ENCODE measurements at places on chromosomes 7 and 10.
A peak's percentile ranks its signal among the peaks of the same experiment; 100 is the strongest.

DNA sequence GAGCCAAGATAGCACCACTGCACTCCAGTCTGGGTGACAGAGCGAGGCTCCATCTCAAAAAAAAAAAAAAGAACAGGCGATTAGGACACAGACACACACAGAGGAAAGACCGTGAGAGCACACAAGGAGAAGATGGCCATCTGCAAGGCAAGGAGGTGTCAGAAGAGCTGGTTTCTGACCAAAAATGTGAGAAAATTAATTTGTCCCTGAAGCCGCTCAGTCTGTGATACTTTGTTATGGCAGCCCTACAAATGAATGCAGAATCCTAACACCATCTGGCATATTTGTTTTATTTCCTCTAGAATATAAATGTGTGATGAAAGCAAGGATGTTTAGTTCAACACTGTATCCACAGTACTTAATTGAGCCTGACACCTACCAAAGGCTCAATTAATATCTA lies 69.7 kb downstream of the ZFAND4 start:
- DNase-seq, result no peak

- DNase-seq, result peak; percentile 62
These were observed 35.0 kb downstream of the EVX1 start for GRCh38 chr7:27277628-27278027.

DNA sequence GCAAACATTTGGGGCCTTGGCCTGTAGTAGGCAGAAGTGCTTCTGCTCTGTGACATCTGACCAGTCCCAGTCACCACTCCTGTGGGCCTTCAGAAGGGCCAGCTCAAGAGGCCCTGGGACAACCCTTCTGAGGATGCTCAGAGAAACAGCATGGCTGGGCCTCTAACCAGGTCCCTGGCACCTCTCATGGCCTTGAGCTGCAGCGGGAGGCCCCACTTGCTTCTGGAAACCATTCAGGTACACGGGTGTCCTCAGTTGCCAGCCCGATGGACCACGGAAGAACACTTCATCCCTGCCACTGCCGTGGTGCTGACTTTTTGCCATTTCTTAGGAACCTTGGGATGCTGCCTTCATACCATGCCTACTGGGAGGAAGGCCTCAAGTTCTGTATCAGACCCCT lies 57.6 kb downstream of the HSPA12A start:
- no peak for DNase-seq

- DNase-seq, result peak; percentile 39
These were observed 132.4 kb downstream of the TSPAN12 start for GRCh38 chr7:120725376-120726039.

DNA sequence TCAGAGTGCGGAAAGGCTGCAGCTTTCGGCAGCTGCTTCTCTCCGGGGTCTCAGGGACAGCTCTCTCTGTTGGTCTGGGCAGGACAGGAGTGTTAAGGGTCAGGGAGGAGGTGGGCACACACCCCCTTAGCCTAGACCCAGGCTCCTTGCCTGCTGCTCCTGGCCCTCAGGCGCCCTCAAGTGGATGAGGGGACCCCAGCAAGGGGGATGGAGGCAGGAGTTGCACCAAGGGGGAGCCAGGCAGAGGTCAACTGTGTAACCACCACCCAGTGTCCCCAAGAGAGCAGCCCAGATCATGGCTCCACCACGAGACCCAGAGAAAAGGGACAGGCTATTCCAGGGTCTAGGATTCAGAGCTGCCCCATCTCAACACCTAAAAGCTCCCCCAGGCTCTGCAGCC lies 26.9 kb downstream of the SPOCK2 start:
- no peak for DNase-seq

DNA sequence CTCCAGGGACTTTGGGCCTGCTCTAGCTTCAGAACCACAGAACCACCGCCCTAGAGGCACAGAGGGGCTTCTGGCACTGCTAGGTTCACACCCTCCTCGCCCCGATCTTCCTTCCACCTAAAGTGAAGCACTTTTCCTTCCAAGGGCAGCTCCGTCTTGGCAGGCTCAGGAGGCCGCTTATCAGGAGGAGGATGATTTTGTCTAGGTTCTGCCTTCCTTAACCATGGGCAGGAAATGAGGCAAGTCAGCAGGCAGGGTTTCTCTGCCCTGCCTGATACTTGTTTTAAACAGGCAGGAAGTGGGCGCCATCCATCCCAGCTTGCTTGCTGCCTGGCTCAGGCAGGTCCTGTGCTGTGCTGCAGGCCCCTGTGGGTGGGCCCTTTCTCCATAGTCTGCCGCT lies 8.3 kb upstream of the ATP6V0E2 start:
- DNase-seq, result peak; percentile 20

- DNase-seq, result no peak
These were observed 142.5 kb downstream of the WDR37 start for GRCh38 chr10:1198453-1199344.

DNA sequence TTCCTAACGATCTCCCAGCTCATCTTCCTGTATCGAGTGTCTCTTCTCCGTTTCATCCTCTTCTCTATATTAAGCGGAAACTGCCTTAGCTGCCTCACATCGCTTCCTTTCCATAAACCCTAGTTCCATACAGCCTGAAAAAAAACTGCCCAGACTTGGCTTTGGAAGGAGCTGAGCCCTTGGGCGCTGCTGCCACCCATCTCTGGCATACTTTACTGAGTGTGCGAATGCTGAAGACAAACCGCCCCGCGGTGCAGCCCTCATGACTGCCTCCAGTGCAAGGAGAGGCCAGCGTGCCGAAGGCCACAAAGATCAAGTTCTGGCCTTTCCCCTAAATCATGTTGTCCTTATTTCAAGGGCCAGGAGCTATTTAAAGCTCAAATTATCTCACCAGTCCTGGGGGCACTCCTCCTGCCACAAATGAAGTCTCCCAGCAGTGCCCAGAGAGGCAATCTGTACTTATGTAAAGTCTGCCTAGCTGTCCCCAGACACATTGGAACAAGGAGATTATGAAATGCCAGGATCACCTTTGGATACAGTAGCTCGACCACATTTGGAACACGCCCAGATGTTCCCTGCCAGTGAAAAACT lies 25.2 kb downstream of the YWHAG start:
- DNase-seq, result no peak

All from iris pigment epithelial cell (primary cell).